ENCODE measurements at places on chromosomes 1 and 21.

DNA sequence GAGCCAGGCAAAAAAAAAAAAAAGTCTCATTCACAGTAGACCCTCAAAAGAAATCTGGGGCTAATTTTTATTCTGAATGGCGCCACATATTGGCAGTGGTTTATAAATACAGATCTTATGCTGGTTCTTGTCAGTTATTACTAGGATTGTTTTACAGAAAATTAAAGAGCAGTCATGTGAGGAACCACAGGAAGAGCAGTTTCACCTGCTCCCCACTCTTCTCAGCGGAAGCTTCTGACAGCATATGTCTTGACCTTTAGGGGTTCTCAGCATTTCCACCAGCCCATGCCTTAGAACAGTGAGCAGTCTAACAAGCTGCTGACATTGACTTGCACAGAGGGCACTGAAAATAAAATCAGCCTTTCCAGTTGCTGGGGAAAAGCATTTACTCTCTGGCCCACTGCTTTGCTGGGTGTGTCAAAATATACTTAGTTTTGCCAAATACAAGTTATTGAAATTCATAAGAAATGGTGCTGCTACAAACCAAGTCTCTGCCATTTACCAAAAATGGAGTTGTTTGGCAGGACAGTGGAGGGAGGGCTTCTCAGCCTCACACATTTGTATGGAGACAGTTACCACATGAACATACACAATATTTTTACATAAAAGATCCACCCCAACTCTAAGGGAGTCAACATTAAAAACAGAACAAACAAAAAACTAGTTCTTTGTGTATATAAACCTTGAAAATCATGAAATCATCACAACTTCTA is 144.2 kb downstream of the SYT2 start:
- DNase-seq, result no peak

DNA sequence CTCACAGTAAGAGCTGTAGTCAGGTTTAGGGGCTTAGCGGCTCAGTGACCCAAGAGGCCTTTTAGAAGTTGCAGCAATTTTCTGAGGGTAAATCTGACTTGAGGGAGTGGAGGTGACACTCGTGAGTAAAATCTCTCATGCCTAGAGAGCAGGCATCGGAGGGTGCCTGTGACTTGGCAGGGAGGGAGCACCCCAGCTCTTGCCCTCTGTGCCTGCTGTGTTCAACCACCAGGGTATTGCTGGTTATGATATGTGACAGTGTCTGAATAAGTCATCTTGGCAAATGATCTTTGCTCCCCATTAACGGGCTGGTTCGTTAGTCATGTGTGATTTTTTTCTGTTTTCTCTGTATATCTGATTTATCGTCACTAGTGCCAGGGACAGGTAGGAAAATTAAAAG is 5.9 kb downstream of the MAN1C1 start:
- DNase-seq, result no peak

GRCh38 chr1:17614586-17614985 is 75.1 kb downstream of the ARHGEF10L start:
- no peak for DNase-seq

- no peak for DNase-seq
Measured at GRCh38 chr1:18803851-18804250, 55.6 kb downstream of the TAS1R2 start.

DNA sequence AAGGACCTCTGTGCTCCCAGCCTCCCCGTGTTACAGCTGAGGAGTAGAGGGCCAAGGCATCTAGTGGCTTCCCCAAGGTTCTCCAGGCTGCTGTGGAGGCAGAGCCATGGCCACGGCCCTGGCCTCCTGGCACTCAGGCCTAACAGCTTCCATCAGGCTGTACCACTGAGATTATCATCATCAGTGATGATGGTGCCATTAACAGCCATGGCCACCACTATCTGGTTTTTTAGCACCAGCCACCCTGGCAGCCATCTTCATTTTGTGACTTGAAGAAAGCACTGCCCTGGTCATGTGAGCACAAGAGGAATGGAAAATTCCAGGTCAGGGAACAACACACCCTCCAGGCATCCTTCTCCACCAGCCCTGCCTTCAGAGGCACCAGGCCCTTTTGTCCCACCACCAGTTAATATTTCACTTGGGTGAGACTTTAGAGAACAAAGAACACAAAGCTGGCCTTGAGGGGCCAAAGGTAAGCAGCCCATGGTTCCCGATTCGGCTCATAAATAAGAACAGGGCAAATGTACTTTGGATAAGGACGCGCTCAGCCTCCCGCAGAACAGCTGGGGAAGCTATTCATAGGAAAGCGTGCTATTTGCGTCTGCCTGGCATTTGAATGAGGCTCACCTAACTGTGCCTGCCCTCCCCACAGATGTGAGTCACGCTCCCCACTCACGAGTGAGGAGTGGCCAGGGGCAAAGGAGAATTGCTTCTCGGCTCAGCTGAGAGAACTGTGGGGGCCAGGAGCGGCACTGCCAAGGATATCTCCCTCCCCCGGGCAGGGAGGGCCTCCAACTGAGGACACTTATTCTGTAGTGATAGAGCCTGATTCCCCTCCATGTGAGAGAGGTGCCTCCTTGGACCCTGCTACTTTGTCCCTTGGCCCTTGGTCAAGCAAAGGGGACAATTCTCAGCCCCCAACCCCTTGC is 95.6 kb downstream of the CD58 start:
- no peak for DNase-seq

DNA sequence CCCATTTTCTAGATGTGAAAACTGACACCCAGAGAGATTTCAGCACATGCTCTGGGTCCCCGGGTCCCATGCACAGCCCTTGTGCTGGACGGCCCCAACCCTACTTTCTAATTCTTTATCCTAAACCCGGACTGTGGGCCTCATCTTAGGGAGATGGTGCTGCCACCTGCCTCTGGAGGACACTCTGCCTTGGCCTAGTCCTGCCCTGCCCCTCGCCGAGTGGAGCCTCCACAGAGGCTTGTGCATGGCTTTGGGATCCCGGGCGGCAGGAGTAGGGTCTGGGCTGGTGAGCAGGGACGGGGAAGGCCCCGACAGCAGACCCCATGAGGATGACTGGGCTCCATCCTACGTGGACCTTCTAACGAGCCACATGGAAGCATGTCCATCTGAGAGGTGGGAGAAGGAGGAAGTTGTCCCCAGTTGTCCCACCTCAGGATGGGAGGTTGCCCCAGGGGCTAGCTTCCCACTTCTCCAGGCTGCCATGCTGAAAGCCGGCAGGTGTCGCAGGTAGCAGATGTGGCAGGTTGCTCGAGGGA is 12.4 kb downstream of the MX2 start:
- no peak for DNase-seq
